T-cell (primary cell): ENCODE measurements at places on chromosomes 4 and X. TPM values are rescaled to one million over a fixed set of nuclear protein-coding genes. Genes with fewer than 3 reads are reported as not detected.

Gene SATL1
- total RNA-seq = not detected

Gene FABP2
- total RNA-seq = not detected

DNA sequence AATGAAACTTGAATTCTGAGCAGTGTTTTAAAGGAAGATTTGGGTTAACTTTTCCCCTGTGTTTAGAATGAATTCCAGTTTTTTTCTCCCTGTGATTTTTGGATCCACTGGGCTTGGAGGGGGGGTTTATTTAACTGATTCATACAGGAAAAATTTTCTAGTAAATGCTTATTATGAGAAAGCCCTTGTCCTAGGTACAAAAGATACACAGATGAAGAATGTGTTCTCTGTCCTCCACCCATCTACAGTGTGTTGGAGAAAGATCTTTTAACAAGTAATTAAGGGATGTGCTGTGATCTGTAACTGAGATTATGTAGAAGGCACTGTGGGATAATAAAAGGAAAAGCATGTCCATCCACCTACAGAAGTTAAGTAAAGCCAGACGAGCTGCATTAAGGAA, 103.9 kb downstream of the STIM2 start:
- no peaks in the 10 kb centered on the region for H3K27me3 ChIP-seq
- H3K36me3 ChIP-seq = peaks cover 7% of the 10 kb centered on the region
- H3K4me3 ChIP-seq = no peak overlapping the region
- peaks cover 3% of the 10 kb centered on the region for H3K4me1 ChIP-seq

- no peak overlapping the region for H3K4me3 ChIP-seq
Observed at GRCh38 chr4:78659264-78659663, 107.7 kb downstream of the ANXA3 start.
